ENCODE measurements at places on chromosomes 16 and 17.
A peak's percentile ranks its signal among the peaks of the same experiment; 100 is the strongest.

GRCh38 chr16:17369421-17370222 is 101.1 kb downstream of the XYLT1 start:
- peak; percentile 89 for DNase-seq

DNA sequence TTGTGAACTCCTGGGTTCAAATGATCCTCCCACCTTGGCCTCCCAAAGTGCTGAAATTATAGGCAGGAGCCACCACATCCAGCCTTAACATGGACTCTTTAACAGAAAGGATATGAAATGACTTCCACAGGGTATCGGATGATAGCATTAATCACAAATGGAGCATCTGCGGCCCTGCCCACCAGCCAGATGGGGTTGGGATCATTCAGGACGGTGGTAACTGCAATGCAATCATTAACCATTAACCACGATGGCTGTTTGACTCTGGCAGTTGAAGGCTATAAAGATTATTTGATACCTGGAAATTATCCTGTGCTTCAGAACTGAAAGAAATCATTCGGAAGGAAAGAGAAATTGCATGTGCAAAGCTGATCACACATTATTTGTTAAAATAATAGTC is 5.3 kb upstream of the CHST5 start:
- DNase-seq: no peak

GRCh38 chr16:74896389-74897370 is 88.2 kb downstream of the WDR59 start:
- DNase-seq: no peak

DNA sequence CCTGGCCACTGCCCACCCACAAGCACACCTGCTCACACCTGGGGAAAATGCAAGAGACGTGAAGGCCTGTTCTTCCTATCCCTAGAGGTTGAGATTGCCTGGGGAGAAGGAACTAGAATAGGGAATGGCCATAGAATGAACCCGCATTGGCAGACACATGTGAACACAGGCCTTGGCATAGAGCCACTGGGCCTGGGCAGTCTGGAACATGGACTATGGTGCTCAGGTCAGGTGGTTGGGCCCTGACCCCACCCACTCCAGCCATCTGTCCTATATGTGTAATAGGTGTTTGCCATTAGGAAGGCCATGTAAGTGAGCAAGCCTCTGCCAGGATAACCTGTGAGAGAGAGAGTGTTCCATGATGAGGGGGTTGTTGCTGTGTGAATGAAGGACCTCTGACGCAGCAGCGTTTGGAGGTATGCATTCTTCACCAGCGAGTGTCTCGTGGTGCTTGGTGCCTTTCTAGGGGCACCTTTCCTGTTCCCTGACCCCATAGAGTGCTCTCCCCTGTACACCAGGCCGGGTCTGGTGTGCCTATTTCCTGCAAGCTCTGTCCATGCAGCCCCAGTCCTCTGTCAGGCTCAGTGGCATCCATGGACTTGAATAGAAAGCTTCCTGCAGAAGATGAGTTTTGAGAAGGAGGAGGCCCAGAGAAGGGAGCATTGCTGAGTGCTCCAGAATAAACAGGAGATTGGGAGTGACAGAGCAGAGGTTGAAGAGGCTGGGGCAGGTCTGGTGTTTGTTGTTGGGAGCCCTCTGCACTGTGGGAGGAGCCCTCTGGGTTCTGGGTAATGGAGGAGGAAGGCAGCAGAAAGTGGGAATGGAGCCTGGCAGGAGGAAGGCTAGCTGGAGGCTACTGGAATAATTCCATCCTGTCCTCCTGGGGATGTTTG is 15.6 kb downstream of the CTRL start:
- no peak for DNase-seq

DNA sequence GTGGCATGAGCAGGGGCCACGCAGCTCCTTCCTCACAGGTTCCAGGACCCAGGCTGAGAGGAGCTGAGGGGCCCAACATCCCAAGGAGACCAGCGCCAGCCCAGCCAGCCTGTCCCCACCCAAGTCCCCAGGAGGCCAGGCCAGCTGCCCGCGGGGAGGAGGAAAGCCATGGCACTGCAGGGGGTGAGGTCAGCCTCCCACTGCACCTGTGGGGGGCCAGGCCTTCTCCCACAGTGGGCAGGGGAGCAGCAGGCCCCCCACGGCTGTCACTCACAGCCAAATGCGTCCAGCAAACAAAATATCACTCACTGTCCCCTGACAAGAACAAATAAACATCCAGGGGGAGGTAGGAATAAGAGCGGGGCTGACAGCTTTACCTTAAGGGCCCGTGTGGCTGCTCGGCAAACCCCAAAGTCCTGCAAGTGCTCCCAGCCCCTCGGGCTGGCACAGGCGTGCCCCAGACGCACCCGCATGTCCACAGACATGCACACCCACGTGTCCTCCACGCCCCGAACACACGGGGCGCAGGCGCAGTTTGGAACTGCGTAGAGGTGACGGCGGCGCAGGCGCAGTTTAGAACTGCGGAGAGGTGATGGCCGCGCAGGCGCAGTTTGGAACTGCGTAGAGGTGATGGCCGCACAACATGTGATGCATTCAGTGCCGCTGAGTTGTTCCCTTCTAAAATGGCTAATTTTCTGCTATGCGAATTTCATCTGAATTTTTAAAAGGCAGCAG is 291.1 kb downstream of the FOXL1 start:
- no peak for DNase-seq

GRCh38 chr16:15907863-15908478 is 19.6 kb upstream of the CEP20 start:
- no peak for DNase-seq

DNA sequence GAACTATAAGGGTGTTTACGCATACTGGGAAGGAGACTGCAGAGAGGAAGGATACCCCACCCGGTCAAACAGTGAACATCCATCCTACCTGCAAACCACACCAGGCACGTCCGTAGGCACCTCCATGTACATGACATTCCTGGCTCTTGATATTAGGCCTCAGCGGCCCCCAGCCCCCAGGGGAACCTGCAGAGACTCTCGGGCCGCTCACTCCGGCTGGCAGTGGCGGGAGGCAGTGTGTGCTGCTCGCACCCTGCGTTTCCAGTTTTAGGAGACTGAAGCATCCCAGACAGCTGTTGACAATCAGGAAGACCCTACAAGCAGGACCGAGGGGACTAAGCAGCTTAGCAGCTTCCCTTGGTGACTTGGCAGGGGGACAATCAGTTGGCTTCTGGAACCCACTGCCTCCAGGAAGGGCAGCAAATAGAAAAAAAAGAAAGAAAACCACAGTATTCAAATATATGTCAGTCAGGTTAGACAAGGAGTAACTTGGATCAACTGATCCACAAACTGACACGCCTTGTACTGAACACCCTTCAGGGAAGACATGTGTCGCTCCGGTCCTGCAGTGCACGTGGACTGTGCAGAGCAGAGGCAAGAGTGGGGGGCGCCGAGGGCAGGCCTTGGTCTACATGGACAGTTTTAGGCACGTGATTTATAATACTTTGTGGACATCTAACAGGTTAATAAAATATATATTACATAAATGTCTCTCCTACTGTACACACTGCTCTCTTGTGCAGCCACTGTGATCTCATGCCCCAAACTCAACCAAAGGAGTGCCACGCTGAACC is 29.9 kb upstream of the CLEC18B start:
- DNase-seq: no peak

- peak; percentile 38 for DNase-seq
Measured at GRCh38 chr17:7523033-7523432, 25.8 kb upstream of the TNFSF12 start.

- DNase-seq: no peak
Measured at GRCh38 chr16:456891-457483, 31.5 kb downstream of the RAB11FIP3 start.

- no peak for DNase-seq
Measured at GRCh38 chr17:1398931-1399678, 917 bp downstream of the YWHAE start.

GRCh38 chr16:79018650-79019429 is 581.7 kb downstream of the MAF start:
- DNase-seq: no peak

DNA sequence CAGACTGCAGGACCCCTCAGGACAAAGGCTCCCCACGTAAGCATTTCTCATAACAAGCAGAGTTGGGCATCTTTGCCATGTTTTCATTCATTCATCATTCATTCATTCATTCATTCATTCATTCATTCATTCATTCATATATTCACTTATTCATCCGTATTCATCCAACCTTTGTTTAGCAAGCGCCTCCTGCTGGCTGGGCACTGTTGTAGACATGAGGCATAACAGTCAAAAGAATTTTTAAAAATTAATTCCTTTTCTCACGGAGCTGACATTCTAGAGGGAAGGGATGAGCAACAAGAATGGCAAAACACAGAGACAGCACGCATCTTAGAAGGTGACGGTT is 351.7 kb upstream of the TNRC6C start:
- DNase-seq: no peak

GRCh38 chr17:78969865-78970264 is 9.9 kb downstream of the LGALS3BP start:
- DNase-seq: no peak

GRCh38 chr16:47895146-47895545 is 260.6 kb downstream of the ABCC12 start:
- no peak for DNase-seq

- no peak for DNase-seq
Measured at GRCh38 chr17:16002708-16003260, 3.2 kb downstream of the TTC19 start.

GRCh38 chr17:42698736-42699414 is 16.5 kb downstream of the CNTNAP1 start:
- no peak for DNase-seq

DNA sequence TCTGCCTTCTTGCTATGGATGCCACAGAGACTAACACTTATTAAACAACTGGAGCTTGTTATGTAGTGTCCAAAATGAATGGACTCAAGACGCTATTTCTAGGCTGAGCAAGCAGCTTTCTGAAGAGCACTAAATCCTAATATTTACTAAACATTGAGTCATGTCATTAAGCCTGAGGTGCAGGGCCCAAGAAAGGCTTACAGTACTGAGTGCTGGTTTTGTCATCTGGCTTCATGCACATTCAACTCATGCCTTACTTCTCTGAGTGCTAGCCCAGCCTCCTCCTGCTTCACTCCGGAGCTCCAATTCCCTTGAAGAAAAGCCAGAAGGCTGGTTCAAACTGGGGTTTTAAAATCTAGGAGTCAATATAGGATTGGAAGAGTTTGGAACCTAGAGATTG is 363.3 kb upstream of the CDH5 start:
- DNase-seq: no peak

GRCh38 chr16:64627288-64627687 is 494.6 kb downstream of the CDH11 start:
- DNase-seq: no peak

GRCh38 chr17:48636177-48637018 is 10.2 kb upstream of the HOXB9 start:
- peak; percentile 50 for DNase-seq

DNA sequence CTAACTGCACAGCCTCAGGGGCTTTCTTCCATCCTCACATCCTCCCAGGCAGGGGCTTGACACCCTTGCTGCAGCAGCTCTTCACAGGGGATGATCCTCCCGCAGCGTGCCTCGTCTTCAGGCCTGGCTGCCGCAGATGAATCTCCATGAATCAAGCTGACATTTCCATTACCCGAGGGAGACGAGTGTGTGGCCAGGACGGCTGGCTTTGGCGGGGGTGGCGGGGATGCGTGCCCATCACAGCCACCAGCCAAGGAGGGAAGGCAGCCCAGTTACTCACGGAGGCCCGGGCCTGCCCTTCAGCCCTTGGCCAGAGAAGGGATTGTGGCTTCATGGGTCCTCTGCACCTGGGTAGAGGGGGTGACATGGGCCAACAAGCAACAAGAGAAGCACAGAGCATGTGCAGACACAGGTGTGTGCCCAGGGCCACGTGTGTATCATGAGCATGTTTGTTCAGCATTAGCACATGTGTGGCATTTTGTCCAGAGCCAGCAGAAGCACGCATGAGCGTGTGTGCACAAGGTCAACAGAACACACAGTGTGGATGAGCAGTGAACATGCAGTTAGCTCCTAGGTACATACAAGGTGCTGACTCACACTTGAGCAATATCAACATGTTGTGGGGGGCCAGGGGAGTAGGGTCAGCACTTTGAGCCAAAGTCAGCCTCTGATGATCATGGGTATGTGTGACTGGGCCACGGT is 236.4 kb downstream of the KATNIP start:
- DNase-seq: no peak

DNA sequence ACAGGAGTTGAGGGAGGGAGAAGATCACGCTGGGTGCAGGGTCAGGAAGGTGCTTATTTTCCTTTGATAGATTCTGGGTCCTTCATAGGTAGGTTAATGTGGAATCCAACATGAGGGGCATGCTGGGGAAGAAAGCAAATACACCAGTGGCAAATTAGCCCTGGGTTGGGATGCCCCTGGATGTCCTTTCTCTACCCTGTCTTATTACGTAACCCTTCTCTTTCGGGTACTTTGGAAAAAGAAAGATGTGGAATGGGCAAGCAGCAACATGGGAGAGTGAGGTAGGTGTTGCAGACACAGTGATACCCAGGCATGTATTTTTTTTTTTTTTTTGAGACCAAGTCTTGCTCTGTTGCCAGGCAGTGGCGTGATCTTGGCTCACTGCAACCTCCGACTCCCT is 9.1 kb downstream of the SLC7A6 start:
- no peak for DNase-seq

DNA sequence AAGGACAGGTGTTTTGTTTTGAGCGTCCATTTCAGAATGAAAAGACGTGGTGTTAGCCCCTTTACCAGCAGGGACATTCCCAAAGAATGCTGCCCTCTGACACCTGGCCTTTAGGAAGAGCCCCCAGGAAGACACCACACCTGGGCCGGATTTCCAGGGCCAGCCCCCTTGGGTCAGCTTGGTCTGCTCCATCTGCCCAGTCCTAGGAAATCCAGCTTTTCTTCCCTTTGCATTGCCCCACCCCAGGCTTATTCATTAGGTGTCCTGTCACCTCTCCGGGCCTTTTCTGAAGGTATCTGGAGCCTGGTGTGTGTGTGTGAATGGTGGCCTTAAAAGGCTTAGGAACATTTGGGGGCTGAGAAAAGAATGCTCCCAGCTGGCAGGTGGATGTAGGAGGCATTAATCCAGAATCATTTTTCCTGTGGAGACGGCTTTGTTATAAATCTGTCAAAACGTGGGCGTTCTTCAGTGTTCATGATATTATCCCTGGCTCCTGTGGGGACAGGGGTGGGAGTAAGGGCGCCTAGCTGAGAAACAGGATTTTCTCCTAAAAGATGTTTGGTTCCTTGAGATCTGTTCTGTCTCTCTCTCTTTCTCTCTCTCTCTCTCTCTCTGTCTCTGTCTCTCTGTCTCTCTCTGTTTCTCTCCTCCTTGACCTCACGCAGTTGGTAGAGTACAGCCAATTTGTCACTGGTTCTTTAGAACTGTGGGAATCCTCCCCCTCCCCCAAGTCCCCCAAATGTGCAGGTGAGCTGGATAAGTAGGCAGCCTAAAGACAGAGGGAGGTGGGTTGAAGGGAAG is 84.0 kb downstream of the NTN1 start:
- no peak for DNase-seq

GRCh38 chr16:19583665-19584300 is 28.3 kb downstream of the VPS35L start:
- DNase-seq: peak; percentile 36

DNA sequence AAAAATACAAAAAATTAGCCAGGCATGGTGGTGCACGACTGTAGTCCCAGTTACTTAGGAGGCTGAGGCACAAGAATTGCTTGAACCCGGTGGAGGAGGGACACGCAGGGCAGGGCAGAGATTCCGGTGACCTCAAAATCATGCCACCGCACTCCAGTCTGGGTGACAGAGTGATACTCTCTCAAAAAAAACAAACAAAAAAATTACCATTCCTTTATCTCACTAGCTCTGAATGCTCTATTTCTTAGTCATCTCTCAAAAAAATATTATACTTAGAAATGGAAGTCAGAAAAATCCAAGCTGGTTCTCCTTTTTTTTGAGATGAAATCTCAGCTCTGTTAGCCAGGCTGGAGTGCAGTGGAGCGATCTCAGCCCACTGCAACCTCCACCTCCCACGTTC is 40.8 kb downstream of the SPOP start:
- no peak for DNase-seq
